ENCODE measurements at places on chromosomes 11 and 22. TPM values are rescaled to one million over a fixed set of nuclear protein-coding genes. Genes with fewer than 3 reads are reported as not detected.
A peak's percentile ranks its signal among the peaks of the same experiment; 100 is the strongest.

Gene APOL4
- total RNA-seq = 4.8 TPM

Gene CTSW
- total RNA-seq = 18.5 TPM

Gene APOBEC3F
- 6.4 TPM for total RNA-seq

Gene FADS2
- total RNA-seq = 39.5 TPM

DNA sequence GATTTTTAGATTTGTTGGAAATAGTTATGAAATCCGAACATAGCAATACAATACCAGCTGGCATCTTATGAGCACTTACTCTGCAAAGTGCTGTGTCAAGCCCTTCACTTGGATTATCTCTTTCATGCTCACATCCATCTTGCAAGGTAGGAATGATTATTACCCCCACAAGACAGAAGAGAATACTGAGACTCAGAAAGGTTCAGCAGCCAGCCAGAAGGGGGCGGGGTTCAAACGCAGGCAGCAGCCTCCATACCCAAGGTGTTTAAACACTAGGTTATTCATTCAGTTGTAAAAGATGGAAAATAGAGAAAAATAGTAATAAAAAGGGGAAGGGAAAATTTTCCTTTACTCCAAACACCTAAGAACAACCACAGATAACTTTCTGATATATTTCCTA, 158.5 kb downstream of the CCDC34 start:
- H3K27me3 ChIP-seq = no peaks in the 10 kb centered on the region
- H3K27ac ChIP-seq = no peak overlapping the region
- H3K4me3 ChIP-seq = no peak overlapping the region
- DNase-seq = no peak
- peaks cover 4% of the 10 kb centered on the region for H3K4me1 ChIP-seq
- no peaks in the 10 kb centered on the region for H3K36me3 ChIP-seq

GRCh38 chr22:18012531-18012930, 11.8 kb downstream of the MICAL3 start:
- no peak overlapping the region for H3K27ac ChIP-seq
- DNase-seq = no peak
- H3K27me3 ChIP-seq = no peaks in the 10 kb centered on the region
- no peak overlapping the region for H3K4me3 ChIP-seq
- H3K36me3 ChIP-seq = no peaks in the 10 kb centered on the region

- no peak for DNase-seq
- no peak overlapping the region for H3K27ac ChIP-seq
- H3K4me1 ChIP-seq = no peaks in the 10 kb centered on the region
- H3K36me3 ChIP-seq = peaks cover 36% of the 10 kb centered on the region
These were observed 35.5 kb upstream of the ST14 start for GRCh38 chr11:130124096-130124495.

- DNase-seq = no peak
- peaks cover 5% of the 10 kb centered on the region for H3K4me1 ChIP-seq
- H3K36me3 ChIP-seq = no peaks in the 10 kb centered on the region
- peaks cover 1% of the 10 kb centered on the region for H3K27me3 ChIP-seq
These were observed 40.9 kb upstream of the BIRC3 start for GRCh38 chr11:102276362-102276761.

DNA sequence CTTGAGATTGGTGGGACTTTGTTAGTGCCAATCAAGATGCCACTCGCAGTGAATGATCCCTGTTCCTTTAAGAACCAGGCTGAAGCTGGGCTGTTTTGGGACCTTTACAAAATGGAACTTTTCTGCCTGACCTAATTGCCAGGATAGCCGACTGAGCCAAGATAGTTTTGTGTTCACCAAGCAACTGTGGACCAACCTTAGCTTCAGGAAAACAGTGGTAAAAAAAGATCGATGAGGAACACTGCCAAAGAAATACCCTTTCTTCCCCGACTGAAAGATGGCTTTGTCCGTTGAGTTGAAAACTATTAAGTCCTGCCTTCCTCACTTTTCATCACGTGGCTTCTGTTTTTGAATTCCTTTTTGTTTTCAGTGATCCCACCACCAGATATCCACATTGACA, 157.9 kb upstream of the SORL1-AS1 start:
- DNase-seq = no peak
- H3K27ac ChIP-seq = no peak overlapping the region
- H3K4me1 ChIP-seq = no peaks in the 10 kb centered on the region
- H3K36me3 ChIP-seq = peaks cover 53% of the 10 kb centered on the region

DNA sequence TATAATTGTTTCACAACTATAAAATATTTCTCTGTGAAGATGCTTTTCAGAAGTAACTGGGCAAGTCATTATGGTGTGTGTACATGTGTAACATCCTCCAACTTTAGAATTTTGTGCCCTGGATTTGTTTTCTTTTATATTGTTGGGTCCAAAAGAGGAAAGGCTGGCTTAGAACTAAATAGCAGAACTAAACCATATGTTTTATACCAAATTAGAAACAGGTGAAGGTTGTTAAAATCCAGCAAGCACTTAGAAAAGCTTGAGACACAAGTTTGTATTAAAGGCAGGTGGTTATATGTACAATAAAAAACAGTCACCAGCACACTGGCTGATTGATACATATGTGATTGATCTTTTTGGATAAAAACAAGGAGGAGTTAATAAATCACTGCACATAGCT, 158.5 kb downstream of the WNT11 start:
- H3K27me3 ChIP-seq = no peaks in the 10 kb centered on the region
- H3K27ac ChIP-seq = no peak overlapping the region
- DNase-seq = no peak
- no peak overlapping the region for H3K4me3 ChIP-seq
- peaks cover 3% of the 10 kb centered on the region for H3K36me3 ChIP-seq

DNA sequence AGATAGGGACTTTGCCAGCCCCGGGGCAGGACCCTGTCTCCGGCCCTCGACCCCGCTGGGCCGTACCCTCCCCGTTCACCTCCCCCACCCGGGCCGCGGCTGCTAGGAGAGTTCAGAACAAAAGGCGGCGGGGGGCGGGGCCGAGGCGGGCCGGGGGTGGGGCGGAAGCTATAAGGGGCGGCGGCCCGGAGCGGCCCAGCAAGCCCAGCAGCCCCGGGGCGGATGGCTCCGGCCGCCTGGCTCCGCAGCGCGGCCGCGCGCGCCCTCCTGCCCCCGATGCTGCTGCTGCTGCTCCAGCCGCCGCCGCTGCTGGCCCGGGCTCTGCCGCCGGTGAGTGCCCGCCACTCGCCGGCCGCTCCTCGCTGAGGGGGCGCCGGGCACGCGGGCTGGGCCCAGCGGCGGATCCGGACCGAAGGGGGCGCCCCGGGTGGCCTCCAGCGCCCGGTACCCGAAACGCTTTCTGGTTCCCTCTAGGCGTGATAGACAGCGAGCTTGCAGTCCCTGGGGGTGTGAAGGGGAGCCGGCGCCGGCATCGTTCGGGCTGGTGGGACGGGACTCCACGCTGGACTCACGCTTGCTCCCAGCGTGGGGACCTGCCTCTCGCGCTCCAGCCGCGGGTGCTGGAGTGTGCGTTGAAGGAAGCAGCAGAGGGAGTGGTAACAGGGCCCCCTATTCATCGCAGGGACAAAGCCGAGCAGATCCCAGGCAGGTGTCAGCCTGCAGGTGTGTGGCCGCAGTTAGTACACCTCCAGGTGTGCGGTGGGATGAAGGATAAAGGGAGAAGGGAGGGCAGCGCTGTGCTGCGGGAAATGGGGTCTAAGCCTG, at the start of gene MMP11:
MMP11 (plus strand) TSS at position 201 of the 825 bp plus-strand sequence; CDS start at position 223, 22 bp downstream.
- no peaks in the 10 kb centered on the region for H3K36me3 ChIP-seq
- H3K27ac ChIP-seq = peak within 1 kb of the TSS; percentile 18
- DNase-seq = no peak
- peak within 1 kb of the TSS; percentile 73 for H3K4me3 ChIP-seq

DNA sequence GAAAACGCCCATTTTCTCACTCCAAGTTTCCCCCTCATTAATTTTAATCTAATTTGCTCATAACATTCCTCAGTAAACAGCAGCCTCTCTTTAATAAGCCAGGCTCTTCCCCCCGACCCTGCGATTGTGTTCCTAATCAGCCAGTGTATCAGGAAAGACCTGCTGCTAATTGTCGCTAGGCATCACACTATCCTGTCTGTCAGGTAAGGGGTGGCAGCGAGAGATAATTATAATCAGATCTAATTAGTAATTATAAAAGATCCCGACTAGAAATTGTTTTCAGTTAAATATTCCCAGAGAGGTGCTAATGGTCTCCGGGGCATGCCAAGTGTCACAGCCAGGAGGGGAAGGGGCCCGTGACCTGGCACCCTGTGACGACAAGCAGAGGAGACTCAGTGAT, 142.8 kb downstream of the ST3GAL4 start:
- no peaks in the 10 kb centered on the region for H3K36me3 ChIP-seq
- H3K27ac ChIP-seq = no peak overlapping the region
- H3K27me3 ChIP-seq = no peaks in the 10 kb centered on the region
- H3K4me3 ChIP-seq = no peak overlapping the region
- no peaks in the 10 kb centered on the region for H3K4me1 ChIP-seq

DNA sequence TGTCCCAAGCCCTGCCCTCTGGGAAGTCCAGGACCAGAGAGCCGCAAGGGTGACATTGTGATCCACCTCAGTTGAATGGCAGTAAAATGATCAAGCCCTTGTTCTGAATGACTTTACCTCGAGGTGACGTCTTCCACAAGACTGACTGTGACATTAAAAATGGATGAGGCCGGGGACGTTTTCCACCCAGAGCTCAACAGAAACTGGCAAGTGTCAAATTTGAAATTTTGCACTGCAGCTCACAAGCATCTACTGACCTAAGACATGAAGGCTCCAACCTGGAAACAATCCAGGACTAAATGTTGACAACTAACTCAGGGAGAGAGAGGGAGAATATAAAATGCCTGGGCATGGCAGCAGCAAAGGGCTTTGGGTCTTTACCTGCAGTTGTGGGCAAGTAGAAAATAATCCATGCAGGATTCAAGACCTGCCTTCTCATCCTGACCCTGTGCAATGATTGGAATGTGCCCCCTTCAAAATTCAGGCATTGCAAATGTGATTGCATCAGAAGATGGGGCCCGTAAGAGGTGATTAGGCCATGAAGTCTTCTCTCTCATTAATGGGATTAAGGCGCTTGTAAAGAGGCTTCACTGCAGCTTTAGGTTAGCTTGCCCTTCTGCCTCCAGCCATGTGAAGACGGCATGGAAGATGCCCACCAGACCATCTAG, 33.6 kb upstream of the CLMP start:
- no peak for DNase-seq
- no peaks in the 10 kb centered on the region for H3K36me3 ChIP-seq
- no peaks in the 10 kb centered on the region for H3K4me1 ChIP-seq
- H3K27ac ChIP-seq = no peak overlapping the region
- H3K27me3 ChIP-seq = no peaks in the 10 kb centered on the region

DNA sequence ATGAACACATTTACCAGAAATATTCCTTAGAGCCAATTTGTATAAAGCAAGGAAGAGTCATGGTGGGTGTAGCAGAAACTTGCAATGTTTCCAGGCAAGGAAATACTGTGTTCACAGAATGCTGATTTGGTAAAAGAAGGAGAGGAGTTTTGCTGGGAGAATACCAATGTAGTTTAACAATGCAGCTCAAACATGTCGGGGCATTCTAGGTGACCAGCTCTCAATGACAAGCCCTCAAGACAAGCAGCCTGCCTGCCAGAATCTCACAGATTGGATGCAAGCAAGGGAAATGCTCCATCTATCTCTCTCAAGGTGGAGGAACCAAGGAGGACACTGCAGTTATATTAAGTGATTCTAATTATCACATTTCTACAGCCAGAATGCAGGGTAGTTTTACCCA, 190.4 kb downstream of the MAML2 start:
- H3K4me1 ChIP-seq = no peaks in the 10 kb centered on the region
- no peak overlapping the region for H3K4me3 ChIP-seq
- H3K36me3 ChIP-seq = no peaks in the 10 kb centered on the region

DNA sequence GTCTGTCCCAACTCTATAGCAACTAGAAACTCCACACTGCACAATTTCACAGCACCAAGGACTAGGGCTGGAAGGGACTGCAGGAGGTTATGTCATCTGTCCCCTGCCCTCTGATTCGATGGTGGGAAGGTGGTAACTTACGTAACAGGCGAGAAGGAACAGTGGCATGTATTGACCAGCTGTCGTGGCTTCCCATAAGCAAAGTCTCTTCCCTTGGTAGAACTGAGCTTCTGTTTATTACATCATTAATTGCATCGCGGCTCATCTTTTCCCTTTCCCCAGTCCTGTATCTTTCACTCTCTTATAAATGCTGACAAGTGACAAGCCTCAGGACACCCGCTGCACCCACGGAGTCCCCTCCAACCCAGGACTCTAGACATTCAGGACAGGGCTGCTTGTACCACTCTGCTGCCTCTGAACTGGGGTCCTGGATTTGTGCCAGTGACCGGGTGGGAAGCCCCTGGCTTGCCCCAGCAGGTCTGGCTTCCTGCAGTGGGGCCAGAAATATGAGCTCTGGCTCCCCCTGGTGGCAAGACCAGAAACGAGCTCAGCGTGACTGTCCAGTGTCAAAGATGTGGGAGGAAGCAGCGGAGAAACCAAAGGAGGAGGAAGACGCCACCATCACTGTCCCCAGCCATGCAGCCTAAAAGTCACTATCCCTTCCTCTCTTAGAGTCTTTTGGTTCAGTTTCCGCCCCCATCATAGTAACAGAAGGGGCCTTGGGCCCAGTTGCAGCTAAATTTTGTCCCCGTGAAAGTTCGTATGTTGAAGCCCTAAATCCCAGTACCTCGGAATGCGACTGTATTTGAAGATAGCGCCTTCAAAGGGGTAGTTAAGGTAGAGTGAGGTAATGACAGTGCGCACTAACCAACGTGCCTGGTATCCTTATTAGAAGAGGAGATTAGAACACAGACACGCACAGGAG, 84.5 kb downstream of the ISX start:
- H3K27me3 ChIP-seq = no peaks in the 10 kb centered on the region
- H3K27ac ChIP-seq = no peak overlapping the region
- H3K4me1 ChIP-seq = no peaks in the 10 kb centered on the region
- H3K4me3 ChIP-seq = no peak overlapping the region

- peaks cover 1% of the 10 kb centered on the region for H3K27me3 ChIP-seq
- H3K36me3 ChIP-seq = no peaks in the 10 kb centered on the region
- H3K4me1 ChIP-seq = no peaks in the 10 kb centered on the region
- no peak overlapping the region for H3K4me3 ChIP-seq
These were observed 152.8 kb upstream of the RASSF10 start for GRCh38 chr11:12856338-12856737.

DNA sequence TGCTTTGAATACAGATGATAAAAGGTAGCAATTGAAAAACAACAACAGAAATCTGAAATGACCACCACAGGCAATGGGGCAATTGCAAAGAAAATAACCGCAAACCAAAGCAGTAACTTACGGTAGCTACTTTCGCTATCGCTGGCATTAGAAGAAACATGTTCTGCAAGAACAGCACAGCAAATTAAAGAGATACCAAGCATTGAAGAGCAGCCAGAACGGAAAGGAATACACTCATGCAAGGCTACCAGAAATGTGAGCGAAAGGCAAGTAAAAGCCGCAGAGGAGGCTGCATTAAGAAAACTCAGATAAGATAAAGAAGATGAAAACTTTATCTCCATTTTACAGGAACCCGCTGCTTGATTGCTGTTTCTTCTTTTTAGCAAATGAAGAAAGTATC, 194.1 kb upstream of the CCDC90B start:
- H3K4me1 ChIP-seq = no peaks in the 10 kb centered on the region
- no peaks in the 10 kb centered on the region for H3K36me3 ChIP-seq
- no peak overlapping the region for H3K27ac ChIP-seq
- DNase-seq = no peak
- no peak overlapping the region for H3K4me3 ChIP-seq

GRCh38 chr22:36771356-36772063, 4.4 kb downstream of the IFT27 start:
- H3K27ac ChIP-seq = no peak overlapping the region
- H3K4me3 ChIP-seq = no peak overlapping the region
- no peaks in the 10 kb centered on the region for H3K36me3 ChIP-seq
- DNase-seq = no peak
- no peaks in the 10 kb centered on the region for H3K27me3 ChIP-seq

- peaks cover 24% of the 10 kb centered on the region for H3K4me1 ChIP-seq
- H3K27me3 ChIP-seq = no peaks in the 10 kb centered on the region
- peaks cover 10% of the 10 kb centered on the region for H3K36me3 ChIP-seq
- no peak overlapping the region for H3K4me3 ChIP-seq
- no peak overlapping the region for H3K27ac ChIP-seq
These were observed 13.7 kb upstream of the UCP3 start for GRCh38 chr11:74022546-74022945.
